ENCODE measurements at places on chromosomes 6 and 20. TPM values are rescaled to one million over a fixed set of nuclear protein-coding genes. Genes with fewer than 3 reads are reported as not detected.

DNA sequence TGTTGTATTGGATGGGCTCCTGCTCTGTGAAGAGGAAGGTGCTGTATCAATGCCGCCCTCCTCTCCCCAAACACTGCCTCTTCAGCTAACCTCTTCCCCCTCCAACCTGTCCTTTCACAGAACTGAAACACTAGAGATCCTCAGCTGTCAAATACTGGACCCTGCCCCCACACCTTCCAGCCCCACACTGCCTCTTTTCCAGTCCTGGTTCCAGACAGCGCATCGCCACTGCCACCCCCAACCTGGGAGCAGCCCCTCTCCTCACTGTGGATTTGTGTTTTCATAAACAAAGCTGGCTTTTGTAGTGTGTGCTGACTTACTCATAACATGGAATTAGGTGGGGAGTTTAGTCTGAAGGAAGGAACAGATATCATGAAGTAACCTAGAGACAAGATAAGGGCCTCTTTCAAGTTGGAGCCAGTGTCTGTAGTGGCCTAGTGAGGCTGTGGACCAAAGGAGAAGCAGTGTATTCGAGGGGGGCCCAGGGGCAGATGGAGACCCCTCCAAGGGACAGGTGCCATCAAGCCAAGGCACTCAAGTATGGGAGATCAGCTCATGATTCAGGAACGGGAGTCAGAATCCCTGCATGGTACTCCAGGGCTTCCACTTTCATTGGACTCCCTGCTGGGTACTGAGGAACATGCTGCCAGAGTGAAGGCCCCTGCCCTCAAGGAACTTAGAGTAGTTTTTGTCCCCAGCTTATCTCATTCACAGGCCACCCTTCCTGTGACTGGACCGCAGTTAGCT, 2.1 kb downstream of the SCUBE3 start:
- no peak for DNase-seq

DNA sequence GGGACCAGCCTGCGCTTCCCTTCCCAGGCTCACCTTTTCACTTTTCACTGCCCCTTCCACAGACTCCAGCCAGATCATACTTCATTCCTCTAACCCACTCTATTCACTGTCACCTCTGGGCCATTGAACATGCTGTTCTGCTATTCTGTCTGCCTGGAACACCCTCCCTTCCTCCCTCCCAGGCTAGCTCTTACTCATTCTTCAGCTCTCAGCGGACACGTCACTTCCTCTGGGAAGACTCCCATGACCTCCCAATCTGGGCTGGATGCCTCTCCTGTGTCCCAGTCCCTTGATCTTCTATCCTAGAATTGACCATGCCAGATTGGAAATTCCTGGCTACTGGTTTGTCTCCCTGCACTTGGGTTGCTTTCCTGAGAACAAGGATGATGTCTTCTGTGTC, 5.0 kb downstream of the SLC12A5 start:
- no peak for DNase-seq

DNA sequence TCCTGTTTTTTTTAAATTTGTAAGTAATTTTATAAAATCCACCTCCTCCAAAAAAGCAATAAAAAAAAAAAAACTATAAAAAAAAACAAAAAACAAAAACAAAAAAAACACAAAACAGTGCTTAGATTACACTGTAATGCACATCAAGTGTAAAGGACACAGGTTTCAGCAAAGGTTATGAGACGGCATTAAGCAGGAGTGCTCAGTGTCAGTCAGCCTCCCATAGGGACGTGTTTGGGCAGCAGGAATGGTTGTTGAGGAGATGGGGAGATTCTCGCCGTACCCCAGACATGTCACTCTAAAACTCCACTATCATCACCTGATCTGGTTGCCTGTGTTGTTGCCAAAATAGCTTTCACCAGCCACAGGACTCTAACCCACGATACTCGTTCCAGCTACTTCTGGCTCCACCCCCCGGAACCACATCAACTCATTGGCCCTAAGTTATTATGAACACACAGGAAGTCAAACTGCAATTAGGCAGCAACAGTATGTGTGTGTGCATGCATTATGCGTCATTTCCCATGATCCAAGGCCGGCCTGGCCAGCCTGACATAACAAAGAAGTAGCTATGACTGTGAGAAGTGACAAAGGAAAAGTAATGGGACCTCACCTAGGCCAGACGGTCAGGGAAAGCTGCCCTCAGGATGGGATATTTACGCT, 28.7 kb downstream of the ECT2L start:
- DNase-seq: no peak

DNA sequence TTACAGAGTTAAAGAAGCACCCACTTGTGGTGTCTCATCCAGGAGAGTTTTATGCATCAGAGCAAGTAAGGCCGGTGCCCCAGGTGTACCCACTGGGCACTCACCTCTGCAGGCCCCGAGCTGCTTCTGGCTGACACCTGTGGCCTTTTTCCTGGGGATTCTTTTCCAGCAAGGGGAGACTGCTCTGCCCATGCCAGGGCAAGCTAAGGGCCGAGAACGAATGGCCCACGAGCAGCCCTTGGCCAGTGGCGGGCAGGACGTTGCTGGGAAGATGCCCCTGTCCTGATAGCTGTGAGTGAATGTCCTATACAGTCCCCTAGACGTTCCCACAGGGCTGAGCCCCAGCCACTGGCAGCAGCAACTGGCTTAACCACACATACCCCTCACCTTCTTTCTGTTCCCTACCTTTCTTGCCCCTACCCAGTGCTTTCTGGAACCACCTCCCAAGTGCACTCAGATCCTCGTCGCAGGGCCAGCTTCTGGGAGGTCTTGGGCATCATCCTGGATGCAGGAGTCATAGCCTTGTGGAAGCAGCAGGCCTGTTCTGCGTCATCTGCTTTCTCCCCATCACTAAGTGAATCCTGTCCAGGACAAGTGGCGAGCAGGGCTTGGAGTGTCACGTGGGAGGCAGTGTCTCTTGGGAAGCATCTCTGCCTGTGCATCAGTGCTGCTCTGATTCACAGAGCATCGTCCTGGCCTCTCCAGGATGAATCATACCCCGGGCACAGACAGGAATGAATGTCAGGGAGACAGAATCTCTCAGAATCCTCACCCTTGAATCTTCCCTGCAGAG, 32.5 kb downstream of the SYNDIG1 start:
- no peak for DNase-seq

GRCh38 chr6:142929751-142930358, 15.1 kb downstream of the HIVEP2 start:
- DNase-seq: no peak

- DNase-seq: no peak
Observed at GRCh38 chr6:84390334-84390733, 162.9 kb upstream of the CEP162 start.

GRCh38 chr20:9495701-9496100, 18.7 kb upstream of the LAMP5 start:
- no peak for DNase-seq

- no peak for DNase-seq
Observed at GRCh38 chr6:105867277-105867676, 218.9 kb upstream of the PRDM1 start.

DNA sequence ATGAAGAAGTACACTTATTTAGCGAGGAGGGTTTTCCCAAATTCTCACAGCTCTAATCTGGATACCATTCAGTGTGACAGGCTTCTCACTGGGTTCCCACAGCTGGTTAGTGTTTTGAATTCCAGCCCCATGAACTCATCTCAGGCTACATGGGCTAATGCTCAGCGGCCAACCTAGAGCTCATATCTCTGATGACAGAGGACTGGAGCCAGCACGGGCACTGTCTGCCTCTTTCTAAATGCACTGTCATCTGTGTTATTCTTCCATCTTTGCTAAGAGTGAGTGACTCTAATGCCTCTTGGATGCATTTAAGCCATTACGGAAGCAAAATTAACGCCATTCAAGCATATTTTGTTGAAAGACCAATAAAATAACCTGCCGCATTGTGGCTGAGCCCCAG, 308.9 kb upstream of the JAG1 start:
- no peak for DNase-seq

DNA sequence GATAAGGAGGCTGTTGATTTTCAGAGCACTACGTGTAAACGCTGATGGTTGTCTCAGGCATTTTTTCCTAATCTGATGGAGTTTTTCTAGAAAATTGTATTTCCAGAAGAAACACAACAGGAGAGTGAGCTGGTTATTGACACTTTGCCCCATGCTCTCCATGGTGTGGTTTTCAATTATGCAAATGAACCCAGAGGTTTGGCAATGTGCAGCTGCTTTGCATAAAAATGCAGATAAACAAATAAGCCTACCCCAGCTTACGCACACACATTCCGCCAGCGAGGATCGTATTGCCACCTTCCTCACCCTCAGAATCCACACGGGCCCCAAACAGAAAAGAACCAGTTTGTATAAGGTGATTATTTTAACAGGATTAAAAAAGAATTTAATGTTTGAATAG, 45.1 kb upstream of the FRMD1 start:
- no peak for DNase-seq

DNA sequence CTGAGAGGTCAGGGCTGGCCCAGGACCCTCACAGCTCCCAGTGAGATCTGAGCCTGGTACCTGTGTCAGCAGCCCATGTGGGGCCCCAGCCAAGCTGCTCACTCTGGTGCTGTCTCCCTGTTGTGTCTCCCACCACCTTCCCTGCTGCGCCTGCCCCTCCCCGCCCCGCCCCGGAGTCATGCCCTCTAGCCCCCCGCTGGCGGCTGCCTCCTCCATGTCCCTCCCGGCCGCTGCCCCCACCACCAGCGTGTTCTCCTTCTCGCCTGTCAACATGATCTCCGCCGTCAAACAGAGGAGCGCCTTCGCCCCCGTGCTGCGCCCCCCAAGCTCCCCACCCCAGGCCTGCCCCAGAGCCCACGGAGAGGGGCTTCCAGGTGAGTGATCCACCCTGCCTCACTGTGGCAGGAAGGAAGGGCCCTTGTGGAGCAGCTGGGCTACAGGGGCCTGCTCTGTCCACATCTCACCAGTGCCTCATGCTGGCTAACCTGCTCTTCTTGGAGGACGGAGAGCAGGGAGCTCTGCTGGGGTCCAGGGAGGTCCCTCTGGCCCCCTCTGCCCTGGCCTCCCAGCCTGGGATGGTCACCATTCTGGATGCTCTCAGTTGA, 44.9 kb downstream of the CPXM1 start:
- DNase-seq: no peak

DNA sequence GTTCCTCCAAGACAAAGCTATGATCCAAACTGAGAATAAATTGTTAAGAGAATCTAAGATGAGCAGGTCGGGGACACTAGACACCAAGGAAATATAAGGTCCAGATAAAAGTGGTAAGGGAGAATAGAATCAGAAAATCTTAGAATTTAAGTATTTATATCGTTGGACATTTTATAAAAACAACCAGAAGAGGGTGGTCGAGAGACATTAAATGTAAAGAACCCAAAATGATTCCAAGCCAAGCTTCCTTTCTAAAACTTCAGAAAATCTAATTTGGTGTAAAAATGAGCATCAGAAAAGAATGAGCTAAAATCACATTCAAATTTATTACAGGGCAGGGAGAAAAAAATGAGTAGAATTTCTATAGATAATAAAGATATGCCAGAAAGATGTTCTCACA, 97.8 kb upstream of the OGFRL1 start:
- peak; percentile 16 for DNase-seq

DNA sequence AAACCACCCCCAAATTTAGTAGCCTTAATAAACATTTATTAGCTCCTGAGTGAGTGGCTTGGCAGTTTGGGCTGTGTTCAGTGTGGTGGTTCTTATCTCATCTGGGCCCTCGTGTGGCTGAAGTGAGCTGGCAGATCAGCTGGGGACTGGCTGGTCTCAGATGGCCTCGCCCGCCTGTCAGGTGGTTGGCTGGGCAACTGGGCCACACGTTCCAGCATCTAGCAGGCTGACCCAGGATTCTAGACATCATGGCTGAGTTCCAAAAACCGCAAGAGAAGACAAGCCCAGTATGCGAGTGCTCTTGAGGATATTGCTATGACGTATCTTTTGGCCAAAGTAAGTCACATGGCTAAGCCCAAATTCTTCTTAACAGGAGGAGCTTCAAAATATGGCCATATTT, 28.9 kb downstream of the EIF2S2 start:
- DNase-seq: no peak

GRCh38 chr6:165536911-165537310, 126.1 kb downstream of the PDE10A start:
- no peak for DNase-seq

DNA sequence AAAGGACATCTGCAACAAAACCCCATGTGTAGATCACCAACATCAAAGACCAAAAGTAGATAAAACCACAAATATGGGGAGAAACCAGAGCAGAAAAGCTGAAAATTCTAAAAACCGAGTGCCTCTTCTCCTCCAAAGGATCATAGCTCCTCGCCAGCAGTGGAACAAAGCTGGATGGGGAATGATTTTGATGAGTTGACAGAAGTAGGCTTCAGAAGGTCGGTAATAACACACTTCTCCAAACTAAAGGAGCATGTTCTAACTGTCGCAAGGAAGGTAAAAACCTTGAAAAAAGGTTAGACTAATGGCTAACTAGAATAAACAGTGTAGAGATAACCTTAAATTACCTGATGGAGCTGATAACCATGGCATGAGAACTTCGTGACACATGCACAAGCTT, 109.9 kb upstream of the SYNCRIP start:
- DNase-seq: no peak

GRCh38 chr20:15921930-15922329, 651.3 kb downstream of the KIF16B start:
- DNase-seq: no peak

- no peak for DNase-seq
Observed at GRCh38 chr6:156942266-156942665, 165.1 kb downstream of the ARID1B start.

DNA sequence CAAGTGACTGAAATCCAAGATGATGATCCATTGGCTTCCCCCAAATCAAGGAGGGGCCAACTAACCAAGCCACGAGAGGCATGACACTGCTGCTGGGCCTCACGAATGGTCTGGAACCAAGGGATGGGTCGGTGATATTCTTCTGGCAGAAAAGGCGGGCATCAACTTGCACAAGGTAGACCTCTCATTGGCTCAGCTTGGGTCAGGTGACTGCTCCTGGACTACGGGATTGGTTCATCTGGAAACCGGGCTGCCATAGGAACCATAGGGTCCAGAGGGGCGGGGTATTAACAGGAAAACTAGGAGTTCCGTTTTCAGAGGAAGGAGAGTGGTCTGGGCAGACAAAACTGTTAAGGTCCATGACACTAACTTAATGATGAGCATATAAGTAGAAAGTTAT, 100.9 kb downstream of the TFAP2C start:
- DNase-seq: no peak

NKAPL gene
- total RNA-seq: 0.99 TPM

OR2B6 gene
- total RNA-seq: not detected

TRERF1 gene
- total RNA-seq: 2.5 TPM

TBX18 gene
- total RNA-seq: 3.7 TPM

MLN gene
- not detected for total RNA-seq

TRPC4AP gene
- total RNA-seq: 104 TPM

MAS1 gene
- total RNA-seq: not detected

TBC1D7 gene
- total RNA-seq: 30.2 TPM

KHDRBS2 gene
- total RNA-seq: not detected

LKAAEAR1 gene
- total RNA-seq: not detected

SPDEF gene
- not detected for total RNA-seq

ECT2L gene
- 0.12 TPM for total RNA-seq

MICA gene
- total RNA-seq: 63.6 TPM

CDSN gene
- total RNA-seq: not detected

SLC17A4 gene
- total RNA-seq: not detected

HLA-DRB5 gene
- not detected for total RNA-seq

EPPIN gene
- not detected for total RNA-seq

SLC16A10 gene
- not detected for total RNA-seq

SPATA25 gene
- total RNA-seq: 0.29 TPM
